ENCODE measurements at places on chromosomes 11 and 22.

DNA sequence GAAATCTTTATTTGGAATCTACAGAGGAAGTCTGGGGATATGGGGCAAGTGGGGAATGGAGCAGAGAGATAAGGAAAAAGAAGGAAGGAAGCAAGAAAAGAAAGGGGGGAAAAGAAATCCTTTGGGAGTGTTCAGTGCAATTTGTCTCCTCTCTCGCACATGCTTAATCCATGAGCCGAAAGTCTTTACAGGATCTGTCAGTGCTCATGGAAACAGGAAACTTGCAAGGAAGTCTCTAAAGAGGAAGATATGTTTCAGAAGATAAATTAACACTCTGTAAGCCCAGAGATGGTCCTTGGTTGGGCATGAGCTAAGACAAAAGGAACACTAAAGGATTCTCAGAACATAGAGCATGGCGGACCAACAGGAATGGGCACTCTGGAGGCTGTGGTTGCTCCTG, 47.9 kb upstream of the FLI1 start:
- no peak overlapping the region for H3K4me3 ChIP-seq
- H3K36me3 ChIP-seq = no peaks in the 10 kb centered on the region
- no peak overlapping the region for H3K27ac ChIP-seq
- H3K27me3 ChIP-seq = peaks cover 29% of the 10 kb centered on the region
- no peak for DNase-seq

- no peak for DNase-seq
- peaks cover 41% of the 10 kb centered on the region for H3K27me3 ChIP-seq
- H3K4me3 ChIP-seq = no peak overlapping the region
- H3K4me1 ChIP-seq = peaks cover 6% of the 10 kb centered on the region
These were observed 554.7 kb downstream of the MIAT start for GRCh38 chr22:27212102-27212501.

DNA sequence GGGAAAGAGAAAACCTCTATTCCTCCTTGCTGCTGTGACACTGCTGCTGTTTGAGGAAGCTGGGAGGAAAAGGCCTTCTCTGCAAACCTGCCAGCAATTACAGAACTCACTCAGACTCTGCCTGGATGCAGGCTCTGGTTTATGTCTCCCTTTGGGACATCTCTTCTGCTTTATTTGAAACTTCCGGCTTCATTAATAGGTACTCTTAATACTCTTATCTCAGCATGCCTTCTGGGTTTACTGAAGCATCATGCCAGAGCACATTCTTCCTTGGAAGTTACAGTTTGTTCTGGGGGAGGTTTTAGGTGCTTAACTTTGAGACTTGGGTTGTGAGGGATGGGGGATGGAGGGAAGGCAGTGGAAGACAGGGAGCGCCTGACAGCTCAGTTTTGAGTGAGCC, 79.9 kb downstream of the NAV2 start:
- H3K4me1 ChIP-seq = peaks cover 17% of the 10 kb centered on the region
- no peaks in the 10 kb centered on the region for H3K36me3 ChIP-seq
- H3K27ac ChIP-seq = no peak overlapping the region
- H3K27me3 ChIP-seq = no peaks in the 10 kb centered on the region

DNA sequence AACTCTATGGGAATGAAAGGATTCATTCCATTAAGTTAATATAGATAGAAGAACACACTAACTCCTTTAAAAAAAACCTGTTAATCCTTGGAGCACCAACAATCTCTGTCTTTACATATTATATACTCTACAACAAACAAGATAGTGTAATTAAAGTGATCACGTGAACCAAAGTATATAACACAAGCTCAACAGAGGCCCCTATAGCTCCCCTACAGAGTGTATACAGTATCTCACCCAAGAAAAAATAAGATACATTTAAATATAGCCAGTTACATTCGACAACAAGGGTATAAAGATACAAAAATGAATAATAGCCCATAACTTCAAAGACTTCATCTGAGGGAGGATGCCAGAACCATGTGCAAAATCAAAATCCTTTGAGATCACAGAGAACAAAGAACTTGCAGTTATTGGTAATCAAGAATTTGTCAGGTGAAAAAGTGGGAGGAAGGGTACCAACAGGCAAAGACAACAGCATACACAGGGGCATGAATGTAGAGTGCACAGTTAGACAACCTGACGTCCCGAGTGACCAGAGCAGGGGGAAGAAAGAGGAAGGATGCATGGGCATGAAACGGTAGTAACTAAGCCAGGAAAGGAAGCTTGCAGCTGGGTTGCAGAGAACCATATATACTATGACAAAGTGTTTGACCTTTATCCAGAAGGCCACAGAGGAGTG, 4.7 kb downstream of the FCHSD2 start:
- peaks cover 22% of the 10 kb centered on the region for H3K4me1 ChIP-seq
- H3K27ac ChIP-seq = no peak overlapping the region
- no peak overlapping the region for H3K4me3 ChIP-seq
- H3K27me3 ChIP-seq = no peaks in the 10 kb centered on the region

- H3K27ac ChIP-seq = no peak overlapping the region
- no peaks in the 10 kb centered on the region for H3K27me3 ChIP-seq
- H3K4me3 ChIP-seq = no peak overlapping the region
- H3K4me1 ChIP-seq = no peaks in the 10 kb centered on the region
These were observed 32.4 kb upstream of the CBX7 start for GRCh38 chr22:39184586-39185577.

- no peak overlapping the region for H3K4me3 ChIP-seq
- no peak for DNase-seq
- no peaks in the 10 kb centered on the region for H3K4me1 ChIP-seq
- peaks cover 48% of the 10 kb centered on the region for H3K27me3 ChIP-seq
- H3K36me3 ChIP-seq = no peaks in the 10 kb centered on the region
- H3K27ac ChIP-seq = no peak overlapping the region
These were observed 34.6 kb downstream of the IFT27 start for GRCh38 chr22:36741204-36741793.
